ENCODE measurements at places on chromosomes 16 and 17. TPM values are rescaled to one million over a fixed set of nuclear protein-coding genes. Genes with fewer than 3 reads are reported as not detected.

Gene RCVRN
- polyA plus RNA-seq = 0.63 TPM

- no peak for DNase-seq
These were observed 164.2 kb upstream of the LHX1 start for GRCh38 chr17:36773039-36773438.

- no peak for DNase-seq
These were observed 25.3 kb upstream of the TRPV3 start for GRCh38 chr17:3582915-3583314.

DNA sequence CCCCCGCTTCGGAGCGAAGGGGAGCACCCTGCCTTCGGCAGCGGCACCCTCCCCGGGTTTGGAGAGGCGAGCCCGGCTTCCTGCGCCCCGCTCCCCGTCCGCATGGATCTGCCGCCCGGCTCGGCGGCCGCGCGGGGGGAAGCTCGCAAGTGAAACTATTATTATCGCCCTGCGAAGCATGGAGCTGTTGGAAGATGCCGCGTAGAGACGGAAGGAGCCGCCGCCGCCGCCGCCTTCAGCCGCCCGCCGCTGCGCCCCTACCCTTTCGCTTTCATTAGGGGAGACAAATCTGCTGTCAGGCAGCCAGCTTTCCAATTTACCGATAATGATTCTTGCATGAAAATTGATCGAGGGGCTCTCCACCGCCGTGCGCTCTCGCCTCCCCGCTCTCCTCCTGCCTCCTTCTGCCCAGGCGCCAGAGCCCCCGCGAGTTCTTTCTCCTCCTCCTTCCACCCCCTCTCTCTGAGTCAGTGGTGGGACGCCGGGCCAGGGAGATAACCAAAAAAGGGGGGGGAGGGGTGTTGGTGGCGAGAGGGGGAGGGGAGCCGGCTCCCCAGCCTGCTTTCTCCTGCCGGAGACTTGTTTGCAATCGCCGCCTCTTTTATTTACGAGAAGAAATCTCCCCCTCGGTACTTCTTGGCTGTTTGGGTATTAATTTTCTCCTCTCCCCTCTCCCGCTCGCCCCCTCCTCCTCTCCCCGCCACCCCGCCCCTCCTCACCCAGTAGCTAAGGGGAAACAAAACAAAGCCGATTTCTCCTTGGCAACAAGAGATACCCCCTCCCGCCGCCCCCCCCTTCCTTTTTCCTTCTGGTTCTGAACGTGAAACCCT, 58.0 kb upstream of the GSE1 start:
- peak; percentile 72 for DNase-seq

Gene ESRP2
- polyA plus RNA-seq = 40.0 TPM

GRCh38 chr17:76593959-76594358, 8.3 kb upstream of the ST6GALNAC2 start:
- no peak for DNase-seq

DNA sequence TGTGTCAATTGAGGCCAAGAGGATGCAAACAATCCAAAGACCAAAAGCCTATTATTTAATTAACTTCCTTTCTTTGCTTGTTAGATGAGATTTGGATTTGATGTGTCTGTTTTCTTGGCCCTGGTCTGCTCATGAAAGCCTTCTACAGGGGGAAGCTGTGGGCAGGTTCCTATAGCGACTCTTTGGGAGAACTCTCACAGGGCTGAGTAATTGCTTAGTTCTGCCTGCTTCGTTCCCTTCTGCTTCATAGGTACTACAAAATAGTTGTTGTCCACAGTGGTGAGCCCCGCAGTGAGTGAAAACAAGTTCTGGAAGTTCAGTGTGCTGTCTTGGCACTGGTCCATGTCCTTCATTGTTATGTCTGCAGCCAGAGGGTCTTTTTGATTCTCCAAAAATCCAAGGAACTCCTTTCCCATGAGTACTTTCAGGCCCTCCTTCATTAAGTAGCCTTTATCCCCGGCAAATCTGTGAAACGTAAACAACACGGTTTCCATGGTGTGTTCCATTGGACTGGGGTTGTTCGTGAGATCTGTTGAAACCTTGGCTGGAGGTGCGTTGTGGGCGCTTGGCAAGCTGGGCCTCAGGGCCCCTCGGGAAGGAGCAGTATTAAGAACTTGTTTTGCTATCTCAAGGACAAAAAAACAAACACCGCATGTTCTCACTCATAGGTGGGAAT, 30.0 kb upstream of the ANKRD40CL start:
- no peak for DNase-seq

Gene BICDL2
- 14.0 TPM for polyA plus RNA-seq

- no peak for DNase-seq
These were observed 12.9 kb upstream of the MAP2K3 start for GRCh38 chr17:21271454-21272183.

Gene C16orf54
- polyA plus RNA-seq = 1.5 TPM

Gene C1QL1
- 14.3 TPM for polyA plus RNA-seq

- no peak for DNase-seq
These were observed 173.2 kb upstream of the FOXF1 start for GRCh38 chr16:86337138-86337537.

DNA sequence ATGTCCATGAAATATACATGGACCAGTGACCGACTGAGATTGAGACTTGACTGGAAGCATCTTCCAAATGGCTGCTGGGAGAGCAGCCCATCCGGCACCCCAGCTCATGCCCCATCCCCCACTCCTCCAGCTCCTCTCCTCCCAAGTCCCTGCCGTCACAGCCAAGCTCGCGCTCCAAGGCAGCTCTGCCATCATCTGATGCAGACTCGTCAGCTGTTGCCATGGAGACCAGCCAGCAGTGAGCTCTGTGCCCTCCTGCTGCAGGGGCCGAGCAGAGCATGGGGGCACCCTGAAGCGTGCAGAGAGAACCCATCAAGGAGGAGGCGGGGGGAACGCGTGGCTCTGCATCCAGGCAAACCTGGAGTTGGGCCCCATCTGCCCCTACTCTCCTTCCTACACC, 74.5 kb upstream of the TNRC6C start:
- DNase-seq = peak; percentile 36

DNA sequence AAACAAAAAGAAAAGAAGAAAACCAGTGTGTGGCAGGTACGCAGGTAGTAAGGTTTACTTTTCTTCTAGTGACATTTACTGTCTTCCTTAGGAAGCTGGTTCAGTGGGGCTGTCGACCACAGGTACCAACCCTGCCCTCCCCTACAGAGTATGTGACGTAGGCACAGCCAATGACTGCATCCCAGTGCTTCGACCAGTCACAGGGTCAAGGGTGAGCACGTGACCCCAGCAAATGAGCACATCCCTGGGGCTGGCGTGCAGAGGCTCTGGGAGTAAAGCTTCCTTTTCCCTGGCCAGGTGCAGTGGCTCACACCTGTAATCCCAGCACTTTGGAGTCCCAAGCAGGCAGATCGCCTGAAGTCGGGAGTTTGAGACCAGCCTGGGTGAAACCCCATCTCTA, 38.9 kb upstream of the PLCG2 start:
- no peak for DNase-seq

GRCh38 chr16:23905027-23905426, 69.2 kb downstream of the PRKCB start:
- DNase-seq = peak; percentile 16

Gene ZG16
- 2.2 TPM for polyA plus RNA-seq

GRCh38 chr16:28058839-28059589, 4.5 kb downstream of the GSG1L start:
- no peak for DNase-seq

GRCh38 chr16:15055141-15056053, 477 bp downstream of the NTAN1 start:
- no peak for DNase-seq

Gene KAT8
- polyA plus RNA-seq = 57.7 TPM

DNA sequence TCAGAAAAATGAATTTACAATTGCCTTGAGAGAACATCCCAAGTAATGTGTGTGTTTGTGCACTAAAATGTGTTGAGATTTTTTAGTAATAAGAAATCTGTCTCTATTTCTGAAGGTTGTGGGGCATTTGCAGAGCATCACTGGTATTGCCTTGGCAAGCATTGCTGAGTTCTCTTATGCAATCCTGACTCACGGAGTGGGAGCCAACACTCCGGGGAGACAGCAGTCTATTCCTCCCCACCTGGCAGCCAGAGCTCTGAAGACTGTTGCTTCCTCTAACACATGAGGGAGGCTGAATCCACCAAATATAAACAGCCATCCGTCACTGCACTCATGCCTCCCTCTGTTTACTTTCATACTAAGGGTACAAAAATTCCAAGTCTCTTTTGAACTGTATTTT, 10.6 kb downstream of the CNTD1 start:
- DNase-seq = no peak

DNA sequence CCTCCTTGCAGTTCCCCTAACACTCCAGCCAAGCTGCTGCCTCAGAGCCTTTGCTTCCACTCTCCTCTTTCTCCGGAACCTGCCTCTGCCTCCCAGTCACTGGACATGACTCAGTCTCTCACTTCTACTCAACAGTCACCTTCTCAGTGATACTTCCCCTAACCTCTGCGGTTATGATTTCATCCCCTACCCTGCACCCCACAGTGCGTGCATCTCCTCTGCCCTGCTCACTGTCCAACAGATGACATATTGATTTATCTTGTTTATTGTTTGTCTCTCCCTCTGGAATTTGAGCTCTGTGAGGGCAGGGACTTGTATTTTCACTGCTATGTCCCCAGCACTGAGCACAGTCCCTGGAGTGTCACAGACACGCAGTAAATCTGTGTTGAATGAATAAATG, 100.7 kb downstream of the CYLD start:
- DNase-seq = no peak

Gene NFATC2IP
- 58.8 TPM for polyA plus RNA-seq

DNA sequence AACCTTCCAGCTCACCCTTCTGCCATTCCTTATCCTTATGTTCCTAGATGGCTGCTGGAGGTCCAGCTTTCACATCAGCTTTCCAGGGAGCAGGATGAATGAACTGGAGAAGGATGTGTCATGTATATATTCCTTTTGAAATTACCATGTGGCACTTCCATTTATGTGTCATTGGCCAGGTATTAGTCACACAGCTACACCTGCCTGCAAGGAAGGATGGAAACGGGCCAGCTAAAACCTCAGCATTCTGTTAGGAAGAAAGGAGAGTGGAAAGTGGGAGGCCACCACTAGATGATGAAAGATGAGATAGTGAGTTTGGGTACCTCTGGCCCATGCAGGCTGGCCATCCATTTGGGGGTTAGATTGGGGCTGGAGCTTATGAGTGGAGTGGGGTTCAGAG, 67.5 kb downstream of the KSR1 start:
- DNase-seq = no peak

Gene KCNJ16
- polyA plus RNA-seq = 12.7 TPM
